ENCODE measurements at places on chromosomes 6 and 20.

DNA sequence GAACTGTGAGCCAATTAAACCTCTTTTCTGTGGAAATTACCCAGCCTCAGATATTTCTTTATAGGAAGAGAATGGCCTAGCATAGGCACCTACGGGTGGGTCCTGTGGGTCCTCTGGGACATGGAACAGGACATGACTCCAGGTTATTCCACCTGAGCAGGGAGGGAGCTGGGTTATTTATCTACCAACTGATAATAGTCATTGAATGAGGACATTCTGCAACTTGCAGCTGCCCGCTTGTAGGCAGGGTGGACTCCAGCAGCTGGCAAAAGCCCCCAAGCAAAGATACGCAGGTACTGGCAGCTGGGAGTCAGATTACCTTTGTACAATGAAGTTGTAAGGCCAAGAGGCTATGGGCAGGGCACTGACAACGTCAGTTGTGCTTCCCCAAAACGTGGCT lies 1.4 kb upstream of the BANF2 start:
- DNase-seq, result no peak

DNA sequence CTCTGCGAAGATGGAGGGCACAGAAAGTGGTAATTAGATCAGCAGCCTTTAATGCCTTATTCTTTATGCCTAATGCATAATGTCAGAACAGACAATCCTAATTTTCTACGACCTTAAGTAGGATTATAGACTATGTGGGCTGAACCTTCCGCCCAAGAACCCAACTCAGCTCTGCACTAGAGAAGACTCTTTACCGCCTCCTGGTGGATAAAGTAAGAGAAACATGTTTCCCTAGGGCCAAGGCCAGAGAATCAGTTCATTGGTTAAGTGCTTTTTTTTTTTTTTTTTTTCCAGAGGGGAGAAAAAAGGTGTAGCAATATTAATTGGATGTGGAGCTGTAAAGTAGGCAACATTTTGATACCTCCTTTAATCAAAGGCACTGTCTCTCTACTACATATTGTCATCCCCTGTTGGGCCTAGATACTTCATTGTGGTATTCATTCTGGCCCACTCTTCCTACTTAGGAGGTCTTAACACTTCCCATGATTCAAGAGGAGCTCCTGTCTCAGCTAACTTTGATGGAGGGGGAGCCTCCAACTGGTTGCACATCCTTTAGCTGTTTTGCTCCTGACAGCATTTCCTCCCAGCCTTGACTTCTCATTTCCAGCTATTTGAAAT lies 124.9 kb upstream of the NRN1 start:
- no peak for DNase-seq

GRCh38 chr20:4025679-4026078 lies 10.3 kb upstream of the RNF24 start:
- DNase-seq, result no peak

DNA sequence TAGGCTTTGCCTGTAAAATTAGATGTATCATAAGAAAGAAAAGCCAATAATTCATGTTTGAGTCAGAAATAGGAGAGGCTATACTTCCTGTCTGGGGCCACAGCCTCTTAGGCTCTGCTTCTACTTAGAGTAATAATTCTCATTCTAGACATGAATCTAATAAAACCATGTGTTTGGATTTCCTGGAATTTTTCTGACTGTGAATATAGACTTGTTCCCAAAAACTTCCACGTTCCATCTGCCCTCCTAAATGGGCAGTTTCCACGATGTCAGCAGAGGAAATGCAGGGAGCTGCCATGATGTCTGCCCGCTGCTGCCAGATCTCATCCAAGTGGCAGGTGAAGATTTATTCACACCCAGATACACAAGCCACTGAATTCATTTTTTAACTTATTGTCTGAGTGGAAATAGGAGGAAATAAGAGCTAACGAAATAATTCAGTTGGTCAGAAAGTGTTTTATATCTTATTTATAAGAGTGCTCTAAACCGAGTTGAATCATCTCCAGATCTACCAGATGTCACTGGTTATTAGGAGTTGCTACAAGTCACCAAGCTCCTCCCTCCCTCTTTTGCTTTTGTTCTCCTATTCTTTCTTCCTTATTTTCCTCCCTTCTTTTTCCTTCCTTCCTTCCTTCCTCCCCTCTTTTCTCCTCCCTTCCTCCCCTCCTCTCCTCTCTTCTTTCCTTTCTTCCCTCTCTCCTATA lies 69.3 kb downstream of the ALDH8A1 start:
- no peak for DNase-seq

DNA sequence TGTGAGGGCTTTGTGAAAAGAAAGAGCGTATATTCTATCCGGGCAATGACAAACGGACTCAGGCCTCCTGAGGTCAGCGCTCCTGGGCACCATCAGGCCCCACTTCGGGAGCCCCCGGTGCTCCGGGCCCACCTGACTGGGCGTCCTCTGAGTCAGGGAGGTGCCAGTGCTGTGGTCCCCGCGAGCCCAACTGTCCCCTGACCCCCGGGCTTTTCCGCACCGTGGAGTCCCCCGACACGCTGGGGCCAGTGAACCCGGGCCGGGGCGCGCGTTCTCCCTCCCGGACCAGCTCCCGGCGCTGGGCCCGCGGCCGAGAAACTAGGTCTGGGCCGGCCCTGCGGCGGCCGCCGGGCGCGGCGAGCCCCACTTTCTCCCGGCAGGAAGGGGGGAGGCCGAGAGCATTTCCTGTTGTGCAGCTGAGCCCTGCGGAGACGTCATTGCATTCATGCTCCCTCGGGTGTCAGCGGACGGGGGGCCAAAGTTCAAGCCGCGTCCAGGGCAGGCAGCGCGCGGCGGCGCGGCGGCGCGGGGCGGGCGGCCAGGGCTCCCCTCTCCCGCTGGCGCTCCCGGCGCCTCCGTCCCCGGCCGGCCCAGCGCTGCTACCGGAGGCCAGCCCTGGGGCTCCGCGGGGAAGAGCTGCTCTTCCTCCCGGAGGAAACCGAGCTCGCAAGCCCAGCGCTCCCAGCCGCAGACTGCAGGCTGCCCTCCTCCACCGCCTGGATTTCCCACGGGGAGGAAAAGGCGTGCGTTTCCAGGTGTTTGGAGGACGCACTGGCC lies 18.3 kb downstream of the HIVEP2 start:
- DNase-seq, result no peak

- DNase-seq, result no peak
These were observed 20.5 kb upstream of the SUPT3H start for GRCh38 chr6:45398075-45398813.

- DNase-seq, result no peak
These were observed 31.4 kb downstream of the RALGAPA2 start for GRCh38 chr20:20680991-20681508.

- DNase-seq, result no peak
These were observed 2.9 kb downstream of the ARG1 start for GRCh38 chr6:131575834-131576478.

GRCh38 chr6:72776456-72776855 lies 154.6 kb downstream of the KCNQ5 start:
- DNase-seq, result no peak

GRCh38 chr6:89295981-89296380 lies 19.1 kb downstream of the GABRR2 start:
- DNase-seq, result no peak

DNA sequence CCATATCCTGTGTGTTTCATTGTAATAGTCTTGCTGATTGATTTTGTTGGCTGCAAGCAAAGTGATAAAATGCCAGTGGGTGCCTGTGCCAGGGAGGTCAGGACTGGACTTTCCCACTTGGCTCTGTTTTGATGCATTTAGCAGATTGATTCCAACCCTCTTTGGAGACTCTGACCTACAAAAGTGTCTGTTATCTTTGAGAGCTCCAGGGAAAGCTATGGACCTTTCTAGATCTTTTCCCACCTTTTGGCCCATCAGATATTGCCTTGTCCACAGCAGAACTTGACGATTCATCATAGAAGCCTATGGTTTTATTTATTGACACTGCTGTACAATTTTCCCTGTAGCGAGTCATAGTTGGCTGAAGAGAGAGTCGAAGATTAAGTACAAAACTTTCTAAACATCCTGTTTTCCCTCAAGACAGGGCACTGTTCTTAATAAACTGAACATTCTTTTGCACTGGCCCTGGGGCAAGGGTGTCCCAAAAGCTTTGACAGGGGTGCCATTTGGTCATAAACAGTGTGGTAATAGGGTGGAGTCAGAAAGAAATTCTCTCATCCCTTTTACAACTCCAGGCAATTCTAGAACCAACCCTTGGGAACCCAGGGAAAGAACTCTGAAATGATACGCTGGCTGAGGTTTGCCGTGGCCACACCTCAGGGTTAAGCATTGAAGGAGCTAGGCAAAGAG lies 53.7 kb downstream of the E2F3 start:
- DNase-seq, result no peak

DNA sequence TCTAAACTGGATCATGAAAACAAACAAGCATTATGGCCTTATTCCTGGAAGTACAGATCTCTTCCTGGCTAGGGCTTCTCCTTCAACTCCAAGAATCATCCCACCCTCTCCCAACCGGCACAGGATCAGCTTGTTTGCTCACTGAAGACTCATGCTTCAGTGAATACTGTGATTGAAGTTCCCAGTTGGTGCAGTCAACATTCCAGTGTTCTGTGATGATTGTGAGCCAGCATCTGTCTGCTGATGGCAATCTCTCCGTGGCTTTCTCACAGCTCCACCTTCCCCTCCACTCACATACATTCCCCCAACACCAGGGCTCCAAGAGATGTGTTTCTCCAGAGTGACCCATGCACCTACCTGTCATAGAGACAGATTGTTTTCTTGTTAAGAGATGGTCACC lies 421.3 kb upstream of the BTBD3 start:
- no peak for DNase-seq

DNA sequence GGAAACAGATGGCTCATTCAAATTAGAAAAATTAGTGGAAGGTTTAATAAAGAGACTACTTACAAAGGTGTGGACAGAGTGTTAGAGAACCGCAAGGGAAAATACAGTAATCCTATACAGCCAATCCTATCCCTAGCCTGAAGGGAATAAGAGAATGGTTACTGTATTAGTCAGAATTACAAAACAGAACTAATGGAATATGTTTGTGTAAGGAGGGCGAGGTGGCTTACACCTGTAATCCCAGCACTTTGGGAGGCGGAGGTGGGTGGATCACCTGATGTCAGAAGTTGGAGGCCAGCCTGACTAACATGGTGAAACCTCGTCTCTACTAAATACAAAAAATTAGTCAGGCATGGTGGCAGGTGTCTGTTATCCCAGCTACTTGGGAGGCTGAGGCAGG lies 16.3 kb upstream of the TRPC4AP start:
- no peak for DNase-seq

GRCh38 chr6:116543149-116543548 lies 2.3 kb downstream of the TRAPPC3L start:
- DNase-seq, result no peak

- DNase-seq, result no peak
These were observed 73.2 kb downstream of the INSM1 start for GRCh38 chr20:20440886-20441658.

DNA sequence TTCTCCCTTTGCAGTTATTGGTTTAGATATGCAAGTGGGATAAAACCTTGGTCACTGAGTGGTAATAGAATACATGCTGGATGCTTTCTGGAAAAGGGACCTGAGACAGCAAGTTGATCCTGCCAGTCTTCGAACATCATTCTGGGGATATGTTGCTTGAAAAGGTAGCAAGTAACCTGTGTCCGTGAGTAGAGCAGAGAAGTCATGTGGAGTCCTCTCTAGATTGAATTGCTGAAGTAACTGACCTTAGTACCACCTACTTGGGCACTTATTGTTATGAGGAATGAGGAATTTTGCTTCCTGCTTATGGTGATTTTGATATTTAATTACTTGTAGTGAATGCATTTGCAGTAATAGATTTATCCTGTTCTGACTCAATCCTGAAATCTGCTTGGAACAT lies 367.3 kb upstream of the IMPG1 start:
- DNase-seq, result no peak

GRCh38 chr6:140907235-140907634 lies 1225.5 kb upstream of the GJE1 start:
- no peak for DNase-seq

DNA sequence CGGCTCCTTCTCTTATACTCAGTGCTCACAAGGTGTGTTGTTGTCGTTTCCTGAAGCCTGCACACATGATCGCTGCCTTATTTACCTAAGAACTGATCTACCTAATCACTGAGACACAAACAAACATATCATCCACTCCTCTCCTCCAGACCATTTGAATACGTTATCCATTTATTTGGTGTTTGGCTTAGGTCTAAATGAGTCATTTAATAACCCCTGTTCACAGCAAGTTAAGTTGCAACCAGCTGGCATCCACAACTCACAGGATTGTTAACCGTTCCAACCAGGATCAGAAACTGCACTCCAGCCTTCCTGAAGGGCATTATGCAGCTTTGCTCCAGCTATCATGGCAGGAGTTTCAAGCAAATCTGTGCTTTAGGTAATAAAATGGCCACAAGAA lies 511.1 kb upstream of the MAP3K7 start:
- DNase-seq, result no peak

DNA sequence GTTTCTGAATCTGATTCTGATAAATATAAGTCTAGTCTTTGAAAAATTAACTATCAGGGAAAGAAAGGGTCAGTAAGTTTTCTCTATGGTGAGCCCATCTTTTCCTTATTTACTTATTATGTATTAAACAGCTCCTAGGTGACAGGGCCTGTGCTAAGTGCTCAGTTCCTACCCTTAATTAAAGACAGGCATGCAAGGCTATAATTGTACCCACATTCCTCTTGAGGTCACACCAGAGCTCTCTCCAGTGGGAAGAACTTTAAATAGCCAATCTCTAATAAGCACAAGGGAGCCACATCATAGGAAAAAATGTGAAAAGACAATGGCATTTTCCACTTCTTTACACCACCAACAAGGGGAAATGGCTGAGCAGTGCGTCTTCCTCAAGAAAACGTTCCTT lies 421.8 kb upstream of the SLC35B3 start:
- DNase-seq, result no peak

All from smooth muscle cell of the brain vasculature (primary cell).